ENCODE measurements at places on chromosomes 16 and 17.

GRCh38 chr16:88991813-88992350 is 14.9 kb upstream of the CBFA2T3 start:
- DNase-seq: no peak

GRCh38 chr17:2688351-2689342 is 22.9 kb downstream of the CLUH start:
- peak; percentile 47 for DNase-seq

GRCh38 chr17:78781104-78781892 is 775 bp downstream of the CYTH1 start:
- peak; percentile 67 for DNase-seq

DNA sequence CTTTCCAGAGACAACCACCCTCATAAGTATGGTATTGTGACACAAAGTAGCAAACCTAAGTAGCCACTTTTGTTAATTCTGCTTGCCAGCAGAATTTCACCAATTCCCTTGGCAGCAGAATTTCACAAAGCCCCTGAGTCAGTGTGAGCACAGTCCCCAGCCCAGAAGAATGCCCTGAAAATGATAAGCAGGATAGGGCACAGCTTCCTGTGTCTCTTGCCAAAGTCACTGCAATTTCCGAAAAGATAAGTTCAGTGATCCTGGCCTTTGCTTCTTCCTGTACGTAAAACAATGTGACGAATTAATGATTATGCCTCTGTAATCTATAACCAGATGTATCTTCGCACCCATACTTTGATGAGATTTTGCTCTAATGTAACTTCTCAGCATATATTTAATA is 16.0 kb upstream of the WIPF2 start:
- no peak for DNase-seq

DNA sequence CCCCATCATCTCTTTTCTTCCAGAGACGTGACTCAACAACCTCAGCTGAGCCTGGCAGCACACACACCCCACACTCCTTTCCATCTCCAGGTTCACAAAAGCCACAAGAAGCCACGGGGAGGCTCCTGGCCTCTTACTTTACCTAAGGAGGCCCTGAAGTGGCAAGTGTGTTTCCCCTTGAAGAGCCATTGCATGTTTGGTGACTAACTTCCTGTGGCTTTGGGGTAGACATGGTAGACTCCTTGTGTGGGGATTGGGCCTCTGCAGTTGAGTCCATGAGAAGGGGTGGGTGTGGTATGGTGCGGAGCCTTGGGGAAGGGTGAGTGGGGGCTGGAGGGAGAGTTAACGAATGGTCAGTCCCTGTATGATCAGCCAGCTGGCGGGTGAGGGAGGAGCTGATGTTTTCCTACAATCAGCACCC is 24.2 kb downstream of the SAP30BP start:
- DNase-seq: no peak

GRCh38 chr16:55147396-55147795 is 176.6 kb upstream of the IRX6 start:
- no peak for DNase-seq

DNA sequence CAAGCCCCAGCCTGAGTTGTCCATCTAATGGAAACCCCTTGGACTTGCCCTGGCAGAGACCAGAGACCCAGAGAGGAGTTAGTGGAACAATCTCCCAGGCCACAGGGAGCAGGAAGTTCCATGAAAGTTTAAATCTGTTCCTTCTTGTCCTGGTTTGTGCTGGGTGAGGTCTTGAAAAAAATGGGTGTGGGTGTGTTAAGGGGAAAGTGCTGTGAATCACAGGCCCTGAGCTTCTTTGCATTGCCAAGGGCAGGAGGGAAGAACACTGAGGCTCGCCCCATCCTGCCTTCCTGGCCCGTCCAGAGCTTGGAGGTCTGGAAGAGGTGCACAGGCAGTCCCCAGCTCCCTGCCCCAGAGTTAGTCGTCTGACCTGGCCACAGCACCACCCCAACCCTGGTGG is 2.3 kb downstream of the ADORA2B start:
- no peak for DNase-seq

DNA sequence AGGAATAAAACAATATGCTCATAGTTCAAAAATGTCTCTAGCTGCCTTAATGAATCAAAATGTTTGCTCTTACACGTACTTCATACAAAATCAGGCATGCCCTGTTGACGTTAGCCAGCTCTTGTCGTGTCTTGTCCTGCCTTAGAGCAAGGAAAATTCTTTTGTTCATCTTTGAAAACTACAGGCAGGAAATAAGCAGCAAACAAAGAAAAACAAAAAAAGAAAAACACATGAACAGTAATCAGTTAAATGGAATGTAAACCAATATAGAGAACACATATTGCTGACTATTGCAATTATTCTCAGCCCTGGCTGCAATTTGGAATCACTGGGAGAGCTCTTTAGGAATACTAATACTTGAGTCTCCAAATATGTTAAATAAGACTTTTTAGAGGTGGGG is 1.7 kb downstream of the CAPNS2 start:
- no peak for DNase-seq

DNA sequence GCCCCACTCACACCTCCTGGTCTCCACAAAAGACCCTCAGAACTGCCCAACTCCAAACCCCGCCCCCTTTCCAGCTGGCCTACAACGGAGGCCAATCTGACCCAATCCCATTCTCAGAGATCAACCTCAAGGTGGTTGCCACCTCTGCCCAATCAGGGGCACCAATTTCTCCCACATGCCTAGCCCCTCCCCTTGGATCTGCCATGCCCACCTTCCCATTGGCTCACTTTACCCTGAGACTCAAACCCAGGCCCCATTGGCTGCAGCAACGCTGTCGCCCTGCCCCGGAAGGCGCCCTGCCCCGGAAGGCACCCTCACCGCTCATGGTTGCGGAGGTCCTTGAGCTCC is 10.6 kb downstream of the ZNF668 start:
- DNase-seq: peak; percentile 55

- no peak for DNase-seq
These were observed 48.3 kb downstream of the TBC1D16 start for GRCh38 chr17:79987187-79987934.

DNA sequence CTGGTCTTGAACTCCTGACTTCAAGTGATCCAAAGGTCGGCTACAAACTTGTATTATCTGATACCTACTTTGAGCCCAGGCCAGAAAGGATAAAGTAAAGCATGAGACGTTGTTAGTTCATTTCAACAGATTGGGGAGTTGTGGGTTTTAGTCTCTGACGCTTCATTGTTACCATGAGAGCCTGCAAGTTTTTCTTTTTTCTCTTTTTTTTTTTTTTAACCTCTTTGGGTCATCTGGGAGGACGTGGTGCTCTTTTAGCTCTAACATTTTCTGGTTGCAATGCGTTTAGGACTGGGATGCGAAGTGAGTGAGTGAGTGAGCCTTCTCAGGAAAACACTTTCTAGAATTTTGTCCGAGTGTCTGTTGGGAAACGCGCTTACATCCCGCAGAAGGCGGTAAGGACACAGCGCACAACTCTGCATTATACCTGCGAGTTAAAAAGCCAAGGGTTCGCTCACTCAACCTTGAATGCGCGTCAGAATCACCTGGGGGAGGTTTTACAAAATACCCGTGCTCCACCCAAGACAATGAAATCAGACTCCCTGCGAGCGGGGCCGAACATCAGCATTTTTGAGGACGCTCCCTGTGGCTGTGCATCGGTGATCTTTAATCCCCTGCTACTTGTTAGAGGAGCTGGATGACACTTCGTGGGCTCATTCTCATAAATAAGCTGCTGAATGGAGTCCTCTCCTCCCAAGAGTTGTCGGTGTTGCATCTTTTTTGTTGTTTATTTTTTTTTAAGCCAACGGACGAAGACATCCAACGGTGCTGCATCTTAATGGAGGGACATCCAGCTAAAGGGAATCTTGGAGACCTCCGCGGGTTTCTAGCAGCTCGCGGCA is 629 bp upstream of the RNF135 start:
- DNase-seq: peak; percentile 60

DNA sequence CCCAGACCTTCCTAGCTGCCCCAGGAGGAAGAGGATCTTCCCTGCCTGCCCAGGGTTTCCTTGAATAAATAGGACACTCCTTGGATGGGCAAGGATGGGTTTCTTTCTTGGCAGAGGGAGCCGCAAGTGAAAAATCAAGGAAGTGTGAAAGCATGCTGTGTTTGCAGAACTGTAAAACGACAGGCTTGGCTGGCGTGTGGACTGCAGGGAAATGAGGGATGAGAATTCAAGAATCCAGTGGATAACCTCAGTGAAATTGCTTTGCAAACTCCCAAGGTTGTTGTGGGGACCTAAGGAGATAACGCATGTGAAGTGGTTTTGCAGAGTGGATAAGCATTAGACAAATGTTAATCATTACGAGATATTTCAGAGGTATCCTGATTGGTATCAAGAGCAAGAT is 20.4 kb downstream of the GPR139 start:
- DNase-seq: no peak

DNA sequence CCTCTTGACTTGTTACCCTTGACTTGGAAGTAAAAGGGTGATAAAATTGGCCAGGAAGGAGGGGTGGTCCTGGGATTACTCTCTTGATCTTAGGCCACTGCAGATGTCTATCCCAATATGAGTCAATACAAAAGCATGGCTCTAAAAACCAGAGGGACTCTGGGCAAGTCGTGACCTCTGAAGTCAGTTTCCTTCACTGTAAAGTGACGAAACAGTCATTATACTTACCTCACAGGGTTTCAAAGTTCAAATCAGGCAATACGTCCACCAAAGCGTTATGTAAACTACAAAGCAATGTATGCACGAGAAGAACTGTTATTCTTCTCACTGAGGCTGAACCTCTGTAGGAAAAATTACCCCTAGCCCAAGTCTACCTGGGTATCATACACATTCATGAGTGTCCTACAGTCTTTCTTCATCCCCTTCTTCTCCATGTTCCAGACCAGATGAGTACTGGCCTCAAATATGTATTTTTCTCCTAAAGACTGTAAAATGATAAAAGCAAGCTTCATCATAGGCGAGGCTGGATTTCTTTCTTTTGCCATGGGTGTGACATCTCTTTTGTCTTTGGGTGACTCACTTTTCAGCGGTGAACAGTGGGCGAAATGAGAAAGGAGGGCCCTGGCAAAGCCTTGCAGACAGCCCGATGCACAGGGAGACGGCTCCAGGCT is 34.5 kb upstream of the CLEC18B start:
- no peak for DNase-seq

GRCh38 chr16:6209355-6209930 is 1111.8 kb upstream of the EEF2KMT start:
- DNase-seq: no peak

DNA sequence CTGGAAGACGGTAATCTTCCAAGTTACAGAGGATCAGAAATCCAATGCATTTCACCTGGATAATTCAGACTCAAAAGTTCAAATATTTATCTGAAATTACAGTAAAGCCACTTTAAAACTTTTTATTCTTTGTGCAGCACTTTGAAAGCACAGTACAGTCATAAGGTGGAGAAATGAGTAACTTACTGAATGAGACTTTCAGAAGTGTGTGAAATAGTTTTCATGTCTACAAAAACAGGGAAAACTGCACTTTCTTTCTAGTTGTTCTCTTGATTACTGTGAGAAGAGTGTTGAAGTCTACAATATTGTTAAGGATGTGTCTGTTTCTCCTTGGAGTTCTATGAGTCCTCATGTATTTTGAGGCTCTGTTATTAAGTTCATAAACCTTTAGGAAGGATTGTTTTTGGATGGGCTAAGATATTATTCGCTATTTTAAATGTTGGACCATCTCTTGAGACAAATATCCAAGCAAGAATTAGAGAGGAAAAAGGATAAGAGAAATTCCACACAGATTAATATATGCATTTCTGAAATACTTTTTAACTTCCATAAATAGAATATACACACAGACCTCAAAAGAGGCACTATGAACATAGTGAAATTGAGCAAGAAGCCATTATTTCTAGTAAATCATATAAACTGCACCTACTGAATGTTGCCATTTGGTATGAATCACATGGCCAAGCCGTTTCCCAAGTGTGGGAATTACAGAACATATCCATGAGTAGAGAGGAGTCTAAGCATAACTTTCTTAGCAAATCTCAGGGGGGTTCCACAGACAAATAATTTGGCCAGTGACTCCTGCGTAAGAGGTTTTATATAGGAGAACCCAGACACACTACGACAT is 83.6 kb upstream of the PLEKHM1 start:
- DNase-seq: no peak

- DNase-seq: no peak
These were observed 44.6 kb upstream of the MAF start for GRCh38 chr16:79644971-79645667.

- DNase-seq: peak; percentile 77
These were observed 119.7 kb upstream of the MYOCD start for GRCh38 chr17:12545877-12546513.

DNA sequence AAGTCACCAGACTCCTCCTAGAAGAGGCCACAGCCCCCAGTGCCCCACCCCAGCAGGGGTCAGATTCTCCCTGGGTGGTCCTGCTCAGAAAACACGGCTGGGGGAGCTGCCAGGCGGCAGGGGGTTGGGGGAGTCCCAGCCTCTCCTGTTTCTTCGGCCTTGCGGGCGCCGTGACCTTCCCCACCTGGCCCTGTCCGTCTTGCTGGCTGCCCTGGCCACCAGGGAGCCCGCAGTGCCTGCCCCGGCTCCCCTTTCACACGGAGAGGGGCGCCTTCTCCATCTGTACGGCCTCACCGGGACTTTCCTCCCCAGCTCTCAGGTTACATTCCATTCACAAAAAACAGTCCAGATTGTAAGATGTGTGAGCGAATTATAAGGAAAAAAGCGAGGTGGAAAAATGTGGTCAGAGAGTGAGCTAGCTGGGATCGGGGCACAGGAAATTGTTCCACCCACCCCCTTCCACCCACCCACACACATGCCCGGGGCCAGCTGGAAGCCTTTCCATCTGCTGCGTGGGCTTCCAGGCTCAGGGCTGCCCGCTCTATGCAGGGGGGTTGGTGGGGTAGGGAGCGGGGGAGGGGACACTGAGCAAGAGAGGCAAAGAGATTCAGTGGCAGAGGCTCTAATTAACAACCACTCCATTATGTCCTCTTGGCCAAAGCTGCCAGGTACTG is 14.6 kb upstream of the CIBAR2 start:
- no peak for DNase-seq

DNA sequence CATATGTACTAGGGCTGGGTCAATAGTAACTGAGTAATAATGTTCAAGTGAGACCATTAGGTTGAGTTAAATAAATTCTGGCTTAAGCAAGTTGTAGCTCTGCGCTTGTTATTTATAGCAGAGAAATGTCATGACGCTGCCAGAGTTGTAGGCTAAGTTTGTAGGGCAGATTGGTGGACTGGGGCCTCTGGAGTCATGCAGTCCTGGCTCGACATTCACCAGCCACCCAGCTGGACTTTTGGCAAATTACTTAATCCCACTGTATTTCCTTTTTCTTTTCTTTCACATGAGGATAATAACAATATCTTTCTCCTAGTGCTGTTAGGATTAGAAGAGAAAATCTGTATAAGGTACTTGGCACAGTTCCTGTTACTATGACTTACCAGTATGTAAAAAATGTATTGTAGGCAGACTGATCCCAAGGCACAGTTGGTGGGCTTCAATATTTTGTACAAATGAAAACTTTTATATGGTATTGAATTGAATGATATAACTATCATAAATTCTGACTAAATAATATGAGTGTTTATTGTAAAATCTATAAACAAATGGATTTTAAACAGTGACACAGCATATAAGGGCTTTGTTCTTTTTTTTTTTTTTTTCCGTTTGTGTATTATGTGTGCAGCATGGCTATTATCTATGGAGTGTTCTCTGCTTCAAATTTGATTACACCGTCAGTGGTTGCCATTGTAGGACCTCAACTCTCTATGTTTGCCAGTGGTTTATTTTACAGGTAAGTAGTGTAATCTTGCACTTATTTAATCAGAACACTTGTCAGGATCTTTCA is 2.6 kb downstream of the MFSD11 start:
- no peak for DNase-seq

- no peak for DNase-seq
These were observed 47.8 kb upstream of the GCSH start for GRCh38 chr16:81143921-81144471.

All from H9 (cell line).